ENCODE measurements at places on chromosomes 13 and 19.

DNA sequence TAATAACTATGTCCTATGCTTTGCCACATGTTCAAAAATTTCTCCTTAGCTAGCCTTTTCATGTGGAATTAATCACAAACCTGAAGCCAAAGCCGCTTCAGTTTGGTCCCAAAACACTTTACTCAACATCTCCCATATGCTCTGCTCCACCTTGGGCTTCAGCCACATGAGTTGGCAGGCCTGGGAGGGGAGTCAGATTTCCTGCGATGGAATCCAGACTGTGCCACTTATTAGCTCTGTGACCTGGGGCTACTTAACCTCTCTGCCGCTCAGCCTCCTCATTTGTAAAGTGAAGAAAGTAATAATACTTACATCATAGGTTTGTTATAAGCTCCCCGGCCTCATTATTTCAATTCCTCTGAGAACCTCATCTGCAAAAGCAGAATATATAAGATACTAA lies 272.0 kb downstream of the LMO7 start:
- DNase-seq: no peak

- DNase-seq: no peak
Observed at GRCh38 chr19:3175781-3176714, 2.5 kb upstream of the S1PR4 start.

DNA sequence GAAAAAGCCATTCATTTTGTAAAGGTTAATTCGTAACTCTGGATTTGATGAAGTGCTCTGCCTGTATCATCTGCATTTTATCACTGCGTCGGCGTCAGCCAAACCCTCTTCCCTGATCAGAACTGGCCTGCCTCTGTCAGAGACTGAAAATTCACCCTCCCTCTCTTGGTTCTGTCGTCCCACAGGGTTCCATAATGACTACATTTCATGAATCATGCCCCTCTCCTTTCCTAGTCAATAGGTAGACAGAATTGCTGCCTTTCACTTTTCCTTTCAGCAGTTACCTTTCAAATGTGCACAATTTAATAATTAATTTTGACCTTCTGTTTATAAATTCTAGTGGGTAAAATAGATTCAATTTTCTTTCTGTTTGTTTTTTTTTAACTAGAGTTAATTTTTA lies 423.4 kb downstream of the RFC3 start:
- no peak for DNase-seq

DNA sequence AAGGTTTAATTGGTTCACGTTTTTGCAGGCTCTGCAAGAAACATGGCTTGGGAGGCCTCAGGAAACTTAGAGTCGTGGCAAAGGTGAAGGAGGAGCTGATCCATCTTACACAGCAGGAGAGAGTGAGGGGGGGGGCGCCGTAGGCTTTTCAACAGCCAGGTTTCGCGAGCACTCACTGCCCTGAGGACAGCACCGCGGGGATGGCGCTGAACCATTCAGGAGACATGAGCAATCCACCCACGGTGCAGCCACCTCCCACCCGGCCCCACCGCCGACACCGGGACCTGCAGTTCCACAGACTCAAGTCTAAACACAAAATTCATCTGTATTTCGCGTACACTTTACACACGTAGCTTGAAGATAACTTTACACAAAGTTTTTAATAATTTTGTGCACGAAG lies 73.6 kb downstream of the KDM4B start:
- DNase-seq: no peak

DNA sequence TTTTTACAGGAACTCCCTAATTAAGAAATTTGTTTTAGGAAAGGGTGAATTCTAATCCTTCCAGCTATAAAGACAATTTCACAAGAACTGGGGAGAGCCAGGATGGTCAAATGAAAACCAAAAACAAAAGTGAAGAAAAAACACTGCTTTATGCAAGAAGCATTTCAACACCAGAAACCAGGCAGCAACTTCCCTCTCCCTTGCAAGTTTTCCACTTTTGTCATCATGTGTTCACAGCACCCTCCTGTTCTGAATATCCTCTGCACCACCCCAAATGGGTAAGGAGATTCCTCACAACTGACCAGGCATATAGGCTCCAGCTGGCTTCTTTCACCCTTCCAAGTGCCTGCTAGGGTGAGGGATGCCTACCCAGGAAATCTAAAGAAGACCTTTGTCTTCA lies 328.1 kb downstream of the TBC1D4 start:
- DNase-seq: no peak

Data from SK-N-DZ (cell line).